ENCODE measurements at places on chromosomes 2 and 18.

- no peak for DNase-seq
Observed at GRCh38 chr2:205411558-205411957, 270.7 kb upstream of the NRP2 start.

DNA sequence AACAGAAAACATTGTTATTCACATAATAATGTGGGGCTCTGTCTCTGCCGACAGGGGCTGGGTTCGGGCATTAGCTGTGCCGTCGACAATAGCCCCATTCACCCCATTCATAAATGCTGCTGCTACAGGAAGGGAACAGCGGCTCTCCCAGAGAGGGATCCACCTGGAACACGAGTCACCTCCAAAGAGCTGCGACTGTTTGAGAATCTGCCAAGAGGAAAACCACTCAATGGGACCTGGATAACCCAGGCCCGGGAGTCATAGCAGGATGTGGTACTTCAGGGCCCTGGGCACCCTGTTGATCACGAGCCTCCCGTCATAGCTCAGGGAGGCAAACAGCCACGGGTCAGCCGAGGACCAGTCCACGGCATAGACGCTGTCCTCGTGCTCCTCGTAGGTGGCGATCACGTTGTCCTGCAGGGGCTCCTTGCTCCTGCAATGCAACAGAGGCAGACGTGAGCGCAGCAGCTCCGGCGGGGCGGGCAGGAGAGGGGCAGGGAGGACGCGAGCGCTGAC lies 188.5 kb downstream of the EIPR1 start:
- no peak for DNase-seq

GRCh38 chr2:2719781-2720180 lies 388.7 kb upstream of the MYT1L start:
- DNase-seq: no peak

- DNase-seq: no peak
Observed at GRCh38 chr2:70936979-70937811, 1.5 kb downstream of the ATP6V1B1 start.

DNA sequence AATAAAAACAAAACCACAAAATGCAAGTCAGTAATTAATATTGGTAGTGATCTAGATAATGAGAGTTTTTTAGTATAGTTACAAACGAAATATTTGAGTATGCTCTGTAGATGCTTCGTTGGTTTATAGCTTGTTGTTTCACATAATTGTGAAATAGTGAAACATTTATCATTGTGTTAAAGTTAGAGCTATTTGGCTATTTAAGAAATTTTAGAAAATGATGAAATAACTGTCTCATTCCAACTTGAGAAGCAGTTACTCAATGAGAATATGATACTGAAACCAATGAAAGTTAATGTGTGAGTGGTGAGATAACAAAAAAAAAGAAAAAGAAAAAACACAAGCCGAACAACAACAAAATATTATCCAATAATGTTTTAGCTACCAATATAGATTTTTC lies 475.6 kb upstream of the ZEB2 start:
- DNase-seq: no peak
